ENCODE measurements at places on chromosomes 6 and 20.

DNA sequence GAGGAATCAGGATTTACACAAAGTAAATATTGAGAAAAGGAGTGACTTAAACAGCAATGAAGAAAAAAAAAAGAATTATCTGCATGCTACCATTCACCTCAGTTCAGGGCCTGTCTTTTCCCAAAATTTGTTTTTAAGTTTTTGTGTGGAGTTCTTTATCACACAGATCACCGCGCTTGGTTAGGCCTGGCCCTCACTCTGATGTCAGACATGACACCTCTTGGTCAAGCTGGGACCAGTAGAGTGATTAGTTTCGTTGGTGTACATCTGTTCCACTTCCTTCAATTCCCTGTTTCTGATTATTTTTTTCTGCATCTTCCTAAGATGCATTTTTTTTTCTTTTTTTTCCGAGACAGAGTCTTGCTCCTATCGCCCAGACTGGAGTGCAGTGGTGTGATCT lies 34.9 kb upstream of the HIVEP1 start:
- no peak for DNase-seq

DNA sequence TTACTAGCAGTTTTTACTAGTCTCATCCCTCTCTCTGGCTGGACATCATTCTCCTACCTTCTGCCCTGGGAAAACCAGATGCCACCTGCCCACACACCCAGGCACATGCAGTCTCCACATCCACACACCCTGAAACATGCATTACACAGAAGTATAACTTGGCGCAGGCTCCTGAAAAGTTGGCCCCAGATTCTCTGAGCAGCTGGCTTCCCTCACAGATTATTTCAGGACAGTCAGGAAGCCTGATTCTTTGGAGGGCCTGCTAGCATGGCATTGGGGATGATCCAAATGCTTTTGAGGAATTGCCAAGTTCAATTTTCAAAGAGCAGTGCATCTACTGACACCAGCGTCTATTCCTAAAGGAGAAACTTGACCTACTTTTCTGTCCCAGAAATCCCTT lies 27.8 kb upstream of the KIF16B start:
- DNase-seq, result no peak

GRCh38 chr20:53149148-53149889 lies 177.2 kb downstream of the TSHZ2 start:
- no peak for DNase-seq

DNA sequence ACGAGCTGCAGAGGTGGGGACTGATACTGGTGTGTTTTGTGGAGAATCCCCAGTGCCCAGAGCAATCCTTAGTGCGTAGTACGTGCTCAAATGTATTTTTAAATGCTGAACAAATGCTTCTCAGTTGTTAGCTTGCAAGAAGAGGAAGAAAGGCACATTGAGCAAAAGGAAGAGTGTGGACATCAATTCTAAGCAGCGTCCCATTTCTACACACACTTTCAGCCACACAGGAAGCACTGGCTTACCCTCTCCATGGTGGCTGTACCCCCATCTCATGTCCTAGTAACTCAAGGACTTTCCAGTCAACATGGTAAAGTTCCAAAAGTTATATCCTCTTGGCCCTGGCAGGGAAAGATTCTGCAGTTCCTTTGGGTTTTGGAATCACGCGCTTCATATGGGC lies 98.8 kb upstream of the NXT1 start:
- DNase-seq, result no peak

DNA sequence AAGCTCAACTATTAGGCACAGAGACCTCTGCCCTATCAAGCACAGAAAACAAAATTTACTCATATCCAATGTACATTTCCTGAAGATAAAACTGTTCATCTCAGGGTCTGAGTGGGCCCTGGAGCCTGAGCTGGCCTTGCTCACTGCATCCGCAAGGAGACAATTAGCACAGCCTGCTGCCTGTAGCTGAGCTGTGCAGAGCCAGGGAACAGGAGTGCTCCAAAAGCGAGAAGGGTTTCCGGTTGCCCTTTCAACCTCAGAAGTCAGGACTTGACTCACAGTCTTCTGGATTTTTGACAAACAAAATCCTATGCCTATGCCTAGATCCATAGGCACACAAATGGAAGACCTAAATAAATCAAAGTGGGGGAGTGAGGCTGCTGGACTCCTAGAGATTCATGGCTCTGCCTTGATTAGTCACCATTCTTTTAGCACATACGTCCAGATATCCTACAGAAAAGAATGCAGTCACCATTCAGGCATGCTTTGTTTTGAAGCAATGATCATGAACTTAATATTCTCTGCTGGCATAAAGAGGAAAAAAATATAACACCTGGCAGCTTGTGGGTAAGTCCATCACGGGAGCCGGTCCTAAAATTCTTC lies 73.5 kb downstream of the BFSP1 start:
- no peak for DNase-seq

Measured in Panc1 (cell line).